Omental fat pad (tissue), 4 donors: ENCODE measurements at places on chromosomes 4 and X. TPM values are rescaled to one million over a fixed set of nuclear protein-coding genes. Genes with fewer than 3 reads are reported as not detected.

The SPRY1 gene
- 263 TPM for total RNA-seq

The GAGE12D gene
- not detected for total RNA-seq

The HS3ST1 gene
- total RNA-seq = 3.0 TPM

GRCh38 chr4:89305712-89306437, 1.7 kb downstream of the GPRIN3 start:
- DNase-seq = no peak

DNA sequence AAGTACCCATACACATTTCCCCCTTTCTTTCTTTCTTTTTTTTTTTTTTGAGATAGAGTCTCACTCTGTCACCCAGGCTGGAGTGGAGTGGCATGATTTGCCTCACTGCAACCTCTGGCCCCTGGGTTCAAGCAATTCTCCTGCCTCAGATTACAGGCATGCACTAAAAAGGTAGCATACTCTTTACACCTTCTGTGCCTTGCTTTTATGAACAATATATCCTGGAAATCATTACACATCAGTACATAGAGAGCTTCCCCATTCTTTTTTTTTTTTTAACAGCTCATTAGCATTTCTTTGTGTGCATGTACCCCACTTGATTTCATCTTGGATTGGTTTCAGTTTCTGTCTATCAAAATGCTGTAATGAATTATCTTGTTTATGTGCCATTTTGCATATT, 18.6 kb upstream of the HSD17B10 start:
- no peak for DNase-seq

DNA sequence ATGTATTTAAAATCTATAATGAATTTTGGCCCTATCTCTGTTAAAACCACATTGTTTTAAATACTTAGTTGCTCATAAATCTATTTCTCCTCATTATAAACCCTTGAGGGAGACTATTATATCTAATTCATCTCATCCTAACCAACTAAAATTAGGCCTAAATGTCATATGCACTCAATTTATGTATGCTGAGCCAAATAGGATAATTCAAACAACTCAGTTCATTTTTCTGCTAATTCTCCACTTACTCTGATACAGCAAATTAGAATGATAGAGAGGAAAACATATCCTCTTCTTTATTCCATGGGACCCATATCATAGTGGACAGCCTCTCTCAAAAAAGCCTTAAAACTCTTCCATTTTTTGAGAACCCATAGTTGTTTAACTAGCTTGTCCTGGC, 80.3 kb upstream of the TET2 start:
- no peak for DNase-seq
